ENCODE measurements at places on chromosomes 12 and 14.

DNA sequence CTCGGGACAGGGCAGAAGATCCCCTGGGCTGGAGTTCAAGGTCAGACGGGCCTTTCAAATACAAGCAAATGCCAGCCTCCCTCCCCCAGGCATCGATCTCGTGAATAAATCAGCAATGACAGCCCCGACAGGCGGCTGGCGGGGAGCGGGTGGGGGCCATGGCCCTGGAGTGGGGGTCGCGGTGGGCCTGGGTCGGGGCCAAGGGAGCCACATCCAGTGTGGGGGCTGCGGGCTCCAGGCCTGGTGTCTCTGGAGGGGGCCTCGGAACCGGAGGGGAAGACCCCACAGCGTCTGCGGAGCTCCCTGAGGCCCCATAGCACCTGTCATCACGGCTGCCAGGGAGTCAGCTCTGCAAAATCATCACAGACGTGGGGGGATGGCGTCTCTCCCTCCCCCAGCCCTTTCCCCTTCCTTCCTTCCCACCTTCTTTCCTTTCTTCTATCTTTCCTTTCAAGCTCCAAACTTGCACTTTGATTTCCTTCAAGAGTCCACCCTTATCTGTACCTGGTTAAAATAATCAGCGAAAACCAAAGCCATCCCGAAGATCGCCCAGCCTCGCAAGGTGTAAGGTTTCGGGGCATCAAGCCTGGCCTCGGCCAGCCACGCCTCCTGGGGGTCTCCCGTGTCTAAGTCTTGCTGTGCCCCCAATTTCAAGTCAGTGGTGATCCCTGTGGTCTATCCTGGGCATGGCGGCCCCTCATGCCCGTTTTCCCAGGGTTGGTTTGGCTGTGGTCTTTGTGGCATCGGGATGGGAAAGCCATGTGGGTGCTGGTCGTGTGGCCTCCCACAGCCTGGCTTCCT, 92.1 kb downstream of the NOC4L start:
- no peak for DNase-seq

GRCh38 chr14:68655021-68655831, 137.6 kb downstream of the ZFP36L1 start:
- DNase-seq: no peak

DNA sequence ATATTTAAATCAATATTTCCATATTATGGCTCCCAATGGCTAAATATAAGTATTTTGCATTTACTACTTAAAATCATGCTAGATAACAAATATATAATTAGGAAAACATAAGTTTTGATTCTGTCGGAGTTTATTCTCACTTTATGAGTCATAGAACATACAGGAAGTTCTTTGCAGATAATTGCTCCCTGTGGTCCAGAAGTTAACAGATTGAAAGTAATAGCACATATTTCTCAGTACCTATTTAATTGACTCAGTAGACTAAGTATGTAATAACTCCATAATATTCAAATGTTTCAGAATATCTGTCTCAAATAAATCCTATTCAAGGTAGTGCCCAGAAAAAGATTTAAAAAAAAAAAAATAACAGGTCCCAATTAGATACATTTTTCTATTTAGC, 806.0 kb upstream of the ATXN7L3B start:
- no peak for DNase-seq

DNA sequence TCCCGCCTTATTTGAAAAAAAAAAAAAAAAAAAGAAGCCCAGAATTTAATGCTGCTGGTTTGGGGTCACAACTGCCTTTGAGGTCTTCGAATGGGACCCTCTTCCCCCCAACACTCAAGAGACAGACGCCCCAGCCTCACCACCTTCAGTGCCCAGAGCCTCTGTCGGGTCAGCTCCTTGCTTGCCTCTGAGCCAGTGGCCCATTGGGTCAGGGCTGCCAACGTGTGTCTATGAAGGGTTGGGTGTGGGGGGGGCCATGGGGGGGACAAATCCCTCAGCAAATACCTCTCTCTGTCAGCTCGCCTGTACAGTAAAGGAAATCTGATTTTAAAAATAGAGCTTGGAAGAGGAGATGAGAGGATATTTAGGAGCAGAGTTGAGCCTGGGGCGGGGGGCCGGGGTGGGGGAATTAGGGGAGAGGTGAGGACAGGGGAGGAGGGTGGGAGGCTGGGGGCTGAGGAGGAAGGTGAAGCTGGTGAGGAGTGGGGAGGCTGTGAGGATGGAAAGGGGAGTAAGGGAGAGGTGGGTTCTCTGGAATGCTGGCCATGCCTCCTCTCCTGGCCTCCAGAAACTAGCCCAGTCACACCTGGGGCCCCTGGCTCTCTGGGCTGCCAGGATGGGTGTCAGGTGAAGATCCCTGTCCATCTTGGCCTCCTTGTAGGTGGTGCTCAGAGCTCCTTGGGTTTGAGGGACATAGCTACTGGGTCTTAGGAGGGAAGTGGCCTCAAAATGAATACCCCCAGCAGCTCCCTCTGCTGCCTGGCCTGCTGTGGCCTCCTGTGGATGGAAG, 13.3 kb downstream of the RTL1 start:
- DNase-seq: no peak

DNA sequence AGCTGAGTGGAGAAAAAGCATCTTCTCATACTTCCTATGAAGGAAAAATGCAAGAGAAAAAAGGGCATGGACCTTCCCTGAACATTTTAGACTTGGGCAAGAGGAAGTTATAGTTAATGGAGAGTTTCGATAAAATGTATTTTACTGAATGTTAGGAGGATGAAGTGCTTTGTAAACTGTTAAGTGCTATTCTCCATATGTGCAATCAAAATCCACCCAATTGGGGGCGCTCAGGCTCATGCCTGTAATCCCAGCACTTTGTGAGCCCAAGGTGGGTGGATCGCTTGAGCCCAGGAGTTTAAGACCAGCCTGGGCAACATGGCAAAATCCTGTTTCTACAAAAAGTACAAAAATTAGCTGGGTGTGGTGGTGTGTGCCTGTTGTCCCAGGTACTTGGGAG, 1.9 kb upstream of the CNPY2 start:
- DNase-seq: no peak

GRCh38 chr14:59295951-59296350, 107.5 kb downstream of the DAAM1 start:
- DNase-seq: no peak

DNA sequence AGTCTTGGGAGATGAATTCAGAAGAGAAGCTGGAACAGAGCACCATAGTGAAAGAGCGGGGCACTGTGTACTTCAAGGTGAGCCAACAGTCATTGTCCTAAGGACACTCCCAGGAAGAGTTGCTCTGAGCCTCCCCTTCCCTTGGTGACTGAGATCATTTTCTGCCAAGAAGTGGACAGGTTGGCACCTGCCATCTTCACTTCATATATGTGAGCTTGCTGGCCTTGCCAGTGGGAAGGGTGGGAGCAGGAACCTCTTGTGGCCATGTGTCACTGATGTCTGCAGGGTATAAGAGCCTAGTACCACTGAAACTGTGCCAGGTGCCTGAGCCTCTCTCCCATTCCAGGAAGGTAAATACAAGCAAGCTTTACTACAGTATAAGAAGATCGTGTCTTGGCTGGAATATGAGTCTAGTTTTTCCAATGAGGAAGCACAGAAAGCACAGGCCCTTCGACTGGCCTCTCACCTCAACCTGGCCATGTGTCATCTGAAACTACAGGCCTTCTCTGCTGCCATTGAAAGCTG, 5.3 kb downstream of the FKBP4 start:
- no peak for DNase-seq

DNA sequence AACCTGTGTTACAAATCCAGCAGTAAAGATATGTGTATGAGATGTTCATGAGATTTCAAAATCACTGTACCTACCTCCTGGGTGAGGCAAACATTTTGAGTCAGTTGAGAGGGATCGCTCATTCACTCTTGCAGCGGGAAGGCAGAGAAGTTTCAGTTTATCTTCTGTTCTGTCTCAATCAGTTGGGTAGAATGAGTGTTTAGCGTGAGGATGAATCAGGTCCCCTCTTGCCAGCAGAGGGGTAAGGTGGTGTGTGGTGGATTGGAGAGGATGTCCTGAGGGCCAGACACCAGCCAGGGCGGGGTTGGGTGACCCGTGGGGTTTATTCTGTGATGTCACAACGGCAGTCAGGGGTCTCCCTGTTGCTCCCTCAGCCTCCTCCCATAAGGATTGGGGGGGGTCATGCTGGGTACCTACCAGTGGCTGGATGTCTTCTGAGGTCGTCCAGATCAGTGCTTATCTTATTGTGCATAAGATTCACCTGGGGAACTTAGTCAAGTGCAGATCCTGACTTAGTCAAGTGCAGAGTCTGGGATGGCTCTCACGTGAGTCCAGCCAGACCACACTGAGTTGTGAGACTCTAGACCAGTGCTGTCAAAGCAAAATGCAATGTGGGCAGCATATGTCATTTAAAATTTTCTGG, at the start of gene GSG1:
Gene GSG1 (minus strand): TSS at position 277 of the 643 bp plus-strand sequence. CDS start 155 bp downstream, at position 122.
- no peak for DNase-seq

GRCh38 chr12:114631242-114631641, 52.7 kb downstream of the TBX3 start:
- DNase-seq: no peak

DNA sequence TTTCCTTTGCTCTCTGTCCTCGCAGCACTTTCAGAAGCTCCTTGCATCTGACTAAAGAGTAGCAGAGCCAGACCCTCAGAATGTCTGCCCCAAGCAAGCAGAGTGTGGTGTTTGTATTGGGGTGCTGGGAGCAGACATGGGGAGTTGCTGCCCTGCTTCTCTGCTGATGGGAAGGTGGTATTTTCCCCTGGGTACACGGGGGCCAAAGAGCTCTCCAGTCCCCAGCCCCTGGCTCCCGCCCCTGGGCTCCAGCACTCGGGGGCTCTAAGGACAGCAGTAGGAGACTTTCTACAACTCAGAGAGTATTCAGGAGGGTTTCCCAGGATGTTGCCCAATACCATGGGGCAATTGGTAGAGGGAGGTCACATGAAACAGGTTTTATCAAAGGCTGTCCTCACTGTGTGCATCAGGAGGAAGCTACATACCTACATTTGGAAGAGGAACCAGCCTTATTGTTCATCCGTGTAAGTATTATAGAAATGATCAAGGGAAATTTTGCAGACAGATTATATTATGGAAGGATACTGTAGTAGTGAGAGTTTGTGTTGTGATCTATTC, 50.3 kb downstream of the DAD1 start:
- no peak for DNase-seq

GRCh38 chr12:6386491-6386890, 2.5 kb downstream of the LTBR start:
- DNase-seq: no peak

- DNase-seq: no peak
These were observed 20.0 kb upstream of the PCNX1 start for GRCh38 chr14:70887207-70887681.

- DNase-seq: no peak
These were observed 2.2 kb upstream of the PTHLH start for GRCh38 chr12:27974735-27975221.

GRCh38 chr14:47536341-47536740, 139.1 kb downstream of the MDGA2 start:
- DNase-seq: no peak

DNA sequence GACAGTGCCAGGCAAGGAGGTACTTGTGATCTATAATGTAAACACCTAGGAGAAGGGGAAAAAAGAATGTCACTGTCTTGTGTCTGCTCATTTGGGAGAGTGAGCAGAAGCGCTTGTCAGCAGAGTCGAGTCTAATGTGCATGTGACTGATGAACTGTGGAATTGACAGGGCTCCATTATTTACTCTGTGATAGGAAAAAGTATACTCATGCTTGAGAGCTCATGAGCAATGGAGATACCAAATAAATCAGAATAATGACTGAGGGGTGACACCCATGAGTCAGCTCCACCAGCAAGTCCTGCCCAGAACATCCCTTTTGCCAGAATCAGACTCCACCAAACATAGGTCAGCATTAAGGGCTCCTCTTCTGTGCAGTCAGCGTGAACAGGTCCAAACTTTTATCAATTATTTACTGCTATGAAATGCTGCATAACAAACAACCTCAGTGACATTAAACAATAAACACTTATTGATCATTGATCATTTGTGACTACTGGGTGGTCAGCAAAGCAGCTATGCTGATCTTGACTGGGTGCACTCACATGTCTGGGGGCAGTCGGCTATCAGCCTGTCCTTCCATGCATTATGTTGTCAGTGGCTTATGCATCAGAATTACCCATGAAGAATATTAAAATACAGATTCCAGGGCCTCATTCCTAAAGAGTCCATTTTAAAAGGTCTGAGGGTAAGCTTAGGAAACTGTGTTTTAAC, 29.2 kb upstream of the WSCD2 start:
- no peak for DNase-seq

GRCh38 chr14:58805605-58806409, 168.0 kb downstream of the DACT1 start:
- no peak for DNase-seq

GRCh38 chr14:79730953-79731352, 480.4 kb downstream of the DIO2 start:
- no peak for DNase-seq

DNA sequence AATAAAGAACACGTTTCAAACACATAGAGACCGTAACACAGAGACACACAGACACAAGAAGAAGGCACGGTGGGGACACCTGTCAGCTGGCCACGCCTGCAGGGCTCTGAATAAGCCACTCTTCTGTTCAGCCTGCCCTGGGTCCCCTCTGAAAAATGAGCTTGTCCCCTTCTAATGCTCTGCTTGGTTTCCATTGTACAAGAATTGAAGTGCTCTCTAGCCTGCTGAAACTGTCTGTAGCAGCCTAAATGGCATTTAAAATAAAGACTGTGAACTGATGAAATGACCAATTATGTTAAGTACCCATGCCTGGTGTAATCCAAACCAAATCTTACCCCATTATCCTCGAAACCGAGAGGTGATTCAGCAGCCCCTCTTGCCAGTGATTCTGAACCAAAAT, 139.8 kb downstream of the FOXN3 start:
- no peak for DNase-seq

DNA sequence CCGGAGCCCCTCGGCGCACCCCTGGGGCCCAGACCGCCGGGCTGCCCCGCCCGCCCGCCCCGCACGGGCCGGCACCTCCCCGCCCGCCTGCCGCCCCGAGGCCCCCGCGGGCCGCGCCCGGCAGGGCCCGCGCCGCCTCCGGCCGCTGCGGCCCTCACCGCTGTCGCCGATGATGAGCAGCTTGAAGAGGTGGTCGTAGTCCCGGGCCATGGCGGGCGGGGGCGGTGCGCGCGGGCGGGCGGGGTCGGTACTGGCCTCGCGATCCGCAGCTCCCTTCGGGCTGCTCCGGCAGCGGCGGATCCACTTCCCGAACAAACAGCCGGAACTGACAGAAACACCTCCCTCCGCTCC, at the start of gene RAB35:
Gene RAB35 (minus strand): TSS at position 313 of the 351 bp plus-strand sequence. CDS start 103 bp downstream, at position 210.
- no peak for DNase-seq

DNA sequence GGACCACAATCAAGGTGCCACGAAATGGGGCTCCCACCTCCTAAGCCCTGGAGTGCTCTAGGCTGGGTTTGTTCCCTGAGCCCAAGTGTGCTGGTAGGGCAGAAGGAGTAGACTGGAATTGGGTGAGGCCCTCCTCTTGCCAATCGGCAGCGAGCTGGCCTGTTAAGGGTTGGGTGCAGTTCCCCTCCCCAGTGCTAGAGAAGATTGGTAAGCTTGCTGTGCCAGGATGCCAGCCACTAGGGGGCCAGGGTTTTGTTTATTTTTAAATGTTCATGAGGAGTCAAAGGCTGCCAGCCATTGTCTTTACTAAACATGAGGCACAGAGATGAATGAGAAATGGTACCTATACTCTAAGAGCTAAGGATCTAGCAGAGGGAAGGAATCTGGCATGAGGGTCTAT, 79.7 kb downstream of the SPTB start:
- DNase-seq: no peak

GRCh38 chr14:34983786-34984185, 994 bp downstream of the SRP54 start:
- DNase-seq: no peak

- DNase-seq: no peak
These were observed 3.5 kb upstream of the RNASE4 start for GRCh38 chr14:20680843-20681347.

- DNase-seq: no peak
These were observed 113.2 kb downstream of the DPF3 start for GRCh38 chr14:72780751-72781150.

All from activated naive CD4-positive, alpha-beta T cell treated with anti-CD3 and anti-CD28 coated beads, Interleukin-2, amount 50 U/mL, for 16 hours (primary cell).